ENCODE measurements at places on chromosomes 12 and 14. TPM values are rescaled to one million over a fixed set of nuclear protein-coding genes. Genes with fewer than 3 reads are reported as not detected.

CCDC184 gene
- 2.7 TPM for total RNA-seq

GOLGA5 gene
- 36.6 TPM for total RNA-seq

DNA sequence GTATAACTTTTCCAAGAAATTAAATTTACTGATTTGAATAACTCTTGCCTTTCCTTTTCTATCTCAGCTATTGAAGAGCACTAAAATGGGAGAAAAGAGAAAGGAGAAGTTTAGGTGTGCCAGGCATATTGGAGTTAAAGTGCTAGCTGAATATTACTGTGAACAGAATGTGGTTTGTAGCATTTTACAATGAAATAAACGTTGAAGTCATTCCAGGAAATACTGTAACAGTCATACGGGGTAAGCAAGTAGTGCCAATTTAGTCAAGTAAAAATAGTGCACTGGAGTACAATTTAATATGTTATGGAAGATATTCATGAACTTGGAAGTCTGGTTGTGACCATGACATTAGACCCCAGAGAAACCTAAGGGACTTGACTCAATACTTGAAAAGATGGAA, 62.1 kb downstream of the E2F7 start:
- no peaks in the 10 kb centered on the region for H3K27me3 ChIP-seq
- no peak overlapping the region for H3K4me3 ChIP-seq
- no peaks in the 10 kb centered on the region for H3K36me3 ChIP-seq
- DNase-seq = no peak
- no peaks in the 10 kb centered on the region for H3K4me1 ChIP-seq

DNA sequence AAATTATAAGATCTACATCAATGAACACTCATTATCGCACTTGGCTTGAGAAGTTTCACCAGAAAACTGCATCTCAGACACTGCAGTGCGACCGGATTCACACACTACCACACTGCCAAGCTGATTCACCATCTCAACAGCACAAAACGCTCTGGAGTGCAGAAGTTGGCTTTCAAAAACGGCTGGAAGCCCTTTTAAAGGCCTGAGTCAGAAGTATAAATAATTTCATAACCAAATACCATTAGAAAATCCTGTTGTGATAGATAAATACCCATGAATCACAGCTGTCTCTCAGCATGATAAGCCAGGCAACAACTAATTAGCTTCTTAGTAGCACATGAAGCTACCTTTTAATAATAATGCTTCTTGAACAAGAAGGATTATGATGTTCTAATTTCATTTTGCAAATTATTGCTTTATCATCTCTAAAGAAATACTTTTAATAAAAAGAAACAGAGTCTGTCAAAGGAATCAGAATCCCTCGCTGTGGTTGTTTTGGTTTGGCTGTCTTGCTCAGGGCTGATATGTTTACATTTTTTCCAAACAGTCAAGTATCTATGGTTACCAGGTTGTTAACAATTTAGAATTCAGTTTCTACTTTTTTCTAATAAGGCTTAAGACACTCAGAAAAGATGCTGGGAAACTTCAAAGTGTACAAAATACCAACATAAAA, 51.2 kb downstream of the SLC2A13 start:
- H3K4me3 ChIP-seq = no peak overlapping the region
- no peaks in the 10 kb centered on the region for H3K36me3 ChIP-seq
- H3K4me1 ChIP-seq = no peaks in the 10 kb centered on the region

DNA sequence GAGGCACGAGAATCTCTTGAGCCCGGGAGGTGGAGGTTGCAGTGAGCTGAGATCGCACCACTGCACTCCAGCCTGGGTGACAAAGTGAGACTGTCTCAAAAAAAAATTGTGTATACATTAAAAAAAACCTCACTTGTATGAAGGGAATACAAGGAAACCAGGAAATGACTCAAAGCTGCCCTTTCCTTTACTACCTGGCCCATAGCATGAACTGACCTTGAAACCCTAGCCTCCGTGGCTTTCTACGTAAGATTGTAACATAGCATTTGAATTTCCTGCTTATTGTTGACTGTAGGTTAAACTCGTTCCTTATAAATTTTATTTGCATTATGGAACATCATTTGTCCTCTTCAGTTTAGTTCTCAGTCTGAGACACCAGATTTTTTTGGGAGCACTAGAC, 9.1 kb upstream of the DDX47 start:
- no peaks in the 10 kb centered on the region for H3K36me3 ChIP-seq
- no peak overlapping the region for H3K4me3 ChIP-seq
- no peak for DNase-seq
- no peaks in the 10 kb centered on the region for H3K4me1 ChIP-seq

Data from uterus (tissue), 4 donors.